T-cell (primary cell): ENCODE measurements at places on chromosomes 11 and 22. TPM values are rescaled to one million over a fixed set of nuclear protein-coding genes. Genes with fewer than 3 reads are reported as not detected.

- H3K4me3 ChIP-seq, result no peak overlapping the region
- H3K27me3 ChIP-seq, result peaks cover 3% of the 10 kb centered on the region
- no peak overlapping the region for H3K27ac ChIP-seq
Observed at GRCh38 chr22:22553141-22553540, 5.9 kb downstream of the PRAME start.

GRCh38 chr11:59727426-59727825, 13.8 kb upstream of the OR10V1 start:
- no peaks in the 10 kb centered on the region for H3K4me1 ChIP-seq
- H3K4me3 ChIP-seq, result no peak overlapping the region
- DNase-seq, result no peak
- no peaks in the 10 kb centered on the region for H3K36me3 ChIP-seq
- no peaks in the 10 kb centered on the region for H3K27me3 ChIP-seq

- peaks cover 6% of the 10 kb centered on the region for H3K27me3 ChIP-seq
- no peaks in the 10 kb centered on the region for H3K36me3 ChIP-seq
- no peak for DNase-seq
- no peak overlapping the region for H3K27ac ChIP-seq
- peaks cover 48% of the 10 kb centered on the region for H3K4me1 ChIP-seq
- no peak overlapping the region for H3K4me3 ChIP-seq
Observed at GRCh38 chr11:44730775-44731174, 4.0 kb downstream of the TSPAN18 start.

OR2AG2 gene
- not detected for total RNA-seq

DNA sequence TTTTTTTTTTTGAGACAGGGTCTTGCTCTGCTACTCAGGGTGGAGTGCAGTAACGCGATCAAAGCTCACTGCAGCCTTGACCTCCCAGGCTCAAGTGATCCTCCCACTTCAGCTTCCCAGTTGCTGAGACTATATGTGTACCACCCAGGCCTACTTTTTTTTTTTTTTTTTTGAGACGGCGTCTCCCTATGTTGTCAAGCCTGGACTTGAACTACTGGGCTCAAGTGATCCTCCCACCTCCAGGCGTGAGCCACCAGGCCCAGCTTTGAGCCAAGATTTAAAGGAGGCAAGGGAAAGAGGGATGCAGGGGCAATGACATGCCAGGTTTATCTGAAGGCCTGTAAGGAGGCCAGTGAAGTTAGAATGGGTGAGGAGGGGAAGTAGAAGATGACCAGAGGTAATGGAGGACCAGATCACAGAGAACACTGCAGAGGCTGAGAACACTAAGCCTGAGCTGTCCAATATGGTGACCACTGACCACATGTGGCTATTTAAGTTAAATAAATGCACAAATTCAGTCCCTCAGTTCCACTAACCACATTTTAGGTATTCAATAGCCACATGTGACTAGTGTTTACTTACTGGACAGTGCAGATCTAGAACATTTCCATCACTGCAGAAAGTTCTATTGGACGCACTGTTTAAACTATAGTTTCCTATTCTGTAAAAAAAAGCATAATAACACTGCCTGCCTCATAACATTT, 8.1 kb downstream of the DESI1 start:
- DNase-seq, result no peak
- H3K36me3 ChIP-seq, result no peaks in the 10 kb centered on the region
- H3K27ac ChIP-seq, result no peak overlapping the region
- H3K27me3 ChIP-seq, result no peaks in the 10 kb centered on the region
- H3K4me3 ChIP-seq, result no peak overlapping the region

GRCh38 chr11:101907815-101908214, 7.0 kb upstream of the CEP126 start:
- H3K27me3 ChIP-seq, result no peaks in the 10 kb centered on the region
- no peak overlapping the region for H3K27ac ChIP-seq
- H3K36me3 ChIP-seq, result no peaks in the 10 kb centered on the region
- H3K4me1 ChIP-seq, result no peaks in the 10 kb centered on the region
- H3K4me3 ChIP-seq, result no peak overlapping the region
- DNase-seq, result no peak

DNA sequence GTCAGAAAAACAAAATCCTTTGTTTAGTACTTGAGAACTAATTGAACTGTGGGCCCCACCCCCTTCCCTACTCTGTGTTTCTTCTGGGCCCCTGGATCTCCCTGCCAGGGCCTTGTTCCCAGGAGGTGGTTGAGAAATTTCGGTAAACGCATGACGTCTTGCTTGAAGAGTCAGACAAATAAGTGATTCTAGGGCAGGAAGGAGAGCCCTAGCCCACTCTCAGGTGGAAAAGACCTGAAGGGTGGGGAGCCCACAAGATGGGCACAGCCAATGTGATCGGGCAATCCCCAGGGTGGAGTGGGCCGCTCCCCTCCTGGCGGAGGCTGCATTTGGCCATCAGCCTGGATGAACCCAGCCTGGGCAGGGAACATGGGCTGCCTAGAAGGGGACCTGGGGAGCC, 16.8 kb upstream of the P2RY2 start:
- H3K27ac ChIP-seq, result no peak overlapping the region
- no peak overlapping the region for H3K4me3 ChIP-seq
- no peaks in the 10 kb centered on the region for H3K4me1 ChIP-seq
- H3K27me3 ChIP-seq, result no peaks in the 10 kb centered on the region
- no peaks in the 10 kb centered on the region for H3K36me3 ChIP-seq

PRRG4 gene
- 0.03 TPM for total RNA-seq

APOL3 gene
- 191 TPM for total RNA-seq

- DNase-seq, result no peak
- no peaks in the 10 kb centered on the region for H3K36me3 ChIP-seq
- H3K4me3 ChIP-seq, result no peak overlapping the region
Observed at GRCh38 chr11:101840704-101841103, 74.1 kb upstream of the CEP126 start.

CDC42BPG gene
- total RNA-seq, result 10.5 TPM

DNA sequence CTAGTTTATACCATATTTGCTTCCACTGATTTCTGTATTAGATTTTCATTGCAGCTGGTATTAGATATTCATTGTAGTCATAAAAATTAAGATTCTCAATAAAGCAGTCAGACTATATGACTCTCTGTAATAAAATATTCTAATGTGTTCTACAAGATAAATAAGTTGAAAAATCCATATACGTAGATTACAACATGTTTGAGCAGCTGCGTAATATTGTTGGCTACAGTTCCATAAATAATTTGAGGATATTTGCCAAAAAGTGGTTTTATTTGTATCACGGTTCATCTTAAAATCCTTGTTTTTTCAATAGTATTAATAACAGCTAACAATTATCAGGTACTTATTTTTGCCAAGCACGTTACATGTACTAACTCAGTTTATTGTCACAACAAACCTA, 668.6 kb upstream of the CCDC90B start:
- DNase-seq, result no peak
- no peaks in the 10 kb centered on the region for H3K36me3 ChIP-seq
- H3K27ac ChIP-seq, result no peak overlapping the region
- no peaks in the 10 kb centered on the region for H3K4me1 ChIP-seq
- no peaks in the 10 kb centered on the region for H3K27me3 ChIP-seq

DNA sequence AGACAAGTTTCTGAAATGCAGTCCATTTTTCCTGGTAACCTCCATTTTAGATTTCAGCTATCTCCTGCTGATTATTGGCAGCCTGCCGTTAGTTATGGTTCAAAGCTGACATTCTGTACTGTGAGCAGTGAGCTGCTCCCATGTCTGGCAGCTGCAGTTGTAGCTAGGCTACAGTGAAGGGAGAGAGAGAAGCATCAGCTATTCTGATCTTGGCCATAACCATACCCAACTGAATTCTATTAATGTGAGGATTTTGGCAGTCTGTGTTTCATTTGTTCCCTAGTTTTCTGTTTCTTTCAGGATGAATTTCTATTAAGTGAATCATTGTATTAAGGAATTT, 33.4 kb downstream of the SIK2 start:
- no peak overlapping the region for H3K27ac ChIP-seq
- DNase-seq, result no peak
- no peaks in the 10 kb centered on the region for H3K36me3 ChIP-seq
- H3K4me3 ChIP-seq, result no peak overlapping the region
- H3K27me3 ChIP-seq, result no peaks in the 10 kb centered on the region
- H3K4me1 ChIP-seq, result no peaks in the 10 kb centered on the region

TRIM64C gene
- total RNA-seq, result not detected

GRCh38 chr22:32800994-32801536, 440 bp upstream of the TIMP3 start:
- no peak overlapping the region for H3K27ac ChIP-seq
- DNase-seq, result no peak
- H3K36me3 ChIP-seq, result no peaks in the 10 kb centered on the region
- H3K27me3 ChIP-seq, result peaks cover 53% of the 10 kb centered on the region
